Activated naive CD4-positive, alpha-beta T cell treated with Interleukin-2 at 50 U/mL for 16 hours (primary cell): ENCODE measurements at places on chromosomes 12 and 14.

- no peak for DNase-seq
These were observed 27.4 kb downstream of the CRACR2A start for GRCh38 chr12:3725388-3726115.

DNA sequence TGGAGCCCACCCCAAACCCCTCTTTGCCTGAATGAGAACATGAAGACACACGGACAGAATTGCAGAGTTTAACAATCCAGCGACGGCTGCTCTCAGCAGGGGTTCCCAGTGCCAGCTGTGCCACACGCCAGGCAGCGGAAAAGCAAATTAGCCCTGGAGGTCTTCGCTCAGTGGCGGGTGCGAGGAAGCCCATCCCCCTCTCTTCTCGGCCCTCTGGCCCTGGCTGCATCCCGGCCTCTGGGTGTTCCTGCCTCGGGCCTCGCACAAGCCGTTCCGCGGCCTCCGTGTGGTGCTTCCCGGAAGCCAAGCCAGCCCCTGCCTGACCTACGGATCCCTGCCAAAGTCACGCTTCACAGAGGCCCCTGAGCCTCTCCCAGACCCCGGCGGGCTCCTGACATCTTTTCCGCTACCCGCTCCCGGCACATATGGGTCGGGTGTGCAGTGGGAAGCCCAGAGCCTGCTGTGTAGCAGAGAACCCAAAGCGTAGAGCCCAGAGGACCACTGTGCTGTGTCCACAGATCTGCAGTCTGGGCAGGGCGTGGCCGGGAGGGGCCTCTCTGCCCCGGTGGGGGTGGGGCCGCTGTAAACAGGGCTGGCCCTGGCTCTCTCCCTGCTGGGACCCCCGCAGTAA, 70.7 kb upstream of the GALNT9 start:
- no peak for DNase-seq

GRCh38 chr12:105036937-105037649, 47.2 kb downstream of the ALDH1L2 start:
- no peak for DNase-seq

DNA sequence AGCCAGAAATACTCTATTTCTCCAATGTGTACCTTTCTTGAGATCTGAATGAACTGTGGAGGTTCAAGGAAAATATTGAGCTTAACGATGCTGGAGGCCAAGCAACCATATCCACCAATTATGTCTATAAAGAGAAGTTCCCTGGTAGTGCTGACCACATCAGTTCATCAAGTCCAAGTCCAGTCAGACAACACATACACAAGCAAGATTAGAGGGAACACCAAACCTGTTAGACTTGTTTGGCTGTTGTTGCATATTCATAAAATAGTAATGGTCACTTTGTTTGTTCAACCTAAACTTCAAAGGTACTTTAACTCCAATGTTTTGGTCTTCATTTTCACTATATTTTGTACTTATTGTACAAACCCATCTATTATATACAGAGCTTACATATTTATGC, 81.6 kb downstream of the LMO3 start:
- no peak for DNase-seq

DNA sequence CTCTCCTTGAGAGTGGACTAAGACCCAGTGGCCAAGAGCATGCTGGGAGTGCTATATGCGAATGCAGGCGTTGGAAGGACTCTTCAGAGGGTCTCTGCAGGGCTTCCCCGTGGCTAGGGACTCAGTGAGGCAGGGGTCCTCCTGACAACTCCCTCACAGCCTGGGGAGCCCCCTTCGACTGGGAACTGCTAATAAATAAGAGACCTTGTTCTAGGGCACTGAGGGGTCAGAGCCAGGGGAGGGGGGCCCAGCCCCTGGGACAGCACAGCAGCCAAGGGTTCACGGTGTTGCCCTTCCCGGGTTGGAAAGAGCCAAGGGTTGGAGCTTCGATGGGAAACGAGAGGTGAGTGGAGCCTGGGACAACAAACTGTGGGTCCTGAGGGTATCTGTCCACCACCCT, 6.0 kb upstream of the CPNE6 start:
- no peak for DNase-seq

- DNase-seq: no peak
These were observed 28.0 kb upstream of the LUM start for GRCh38 chr12:91139286-91139685.

DNA sequence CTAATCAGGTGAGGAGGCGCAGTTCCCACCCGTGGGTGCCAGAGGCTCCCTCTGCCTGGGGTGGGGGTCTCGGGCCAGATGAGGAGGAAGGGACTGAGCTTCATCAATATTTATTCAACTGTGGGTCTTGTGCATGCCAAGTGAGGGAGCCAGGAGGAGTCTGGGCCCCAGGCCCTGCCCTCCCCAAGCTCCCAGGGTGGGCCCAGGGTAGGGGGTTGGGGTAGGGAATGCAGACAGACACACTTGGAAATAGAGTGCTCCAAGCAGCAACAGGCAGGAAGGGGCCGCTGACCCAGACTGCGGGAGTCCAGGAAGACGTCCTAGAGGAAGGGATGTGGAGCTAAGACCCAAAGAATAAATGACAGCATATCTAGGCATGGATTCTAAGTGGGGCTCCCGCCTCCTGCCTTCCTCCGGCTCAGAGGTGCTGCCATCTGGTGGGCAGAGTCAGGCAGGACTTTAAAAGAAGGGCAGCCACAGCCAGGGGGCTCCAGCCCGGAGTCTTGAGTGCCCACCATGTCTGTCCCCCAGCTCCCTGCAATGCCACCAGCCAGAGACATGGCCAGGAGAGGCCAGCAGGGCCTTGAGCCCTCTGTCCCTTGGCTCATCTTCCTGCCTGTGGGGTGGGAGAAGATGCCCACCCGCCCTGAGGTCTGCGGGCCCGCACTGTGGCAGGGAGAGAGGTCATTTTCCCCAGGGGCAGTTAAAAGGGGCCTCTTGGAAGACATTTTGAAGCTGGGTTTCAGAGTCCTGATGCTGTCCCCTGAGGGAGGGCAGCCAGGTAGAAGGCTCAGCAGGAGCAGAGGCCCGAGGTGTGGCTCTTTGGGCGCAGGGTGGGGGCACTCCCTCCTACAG, 70.1 kb downstream of the PHETA1 start:
- DNase-seq: peak; percentile 41

DNA sequence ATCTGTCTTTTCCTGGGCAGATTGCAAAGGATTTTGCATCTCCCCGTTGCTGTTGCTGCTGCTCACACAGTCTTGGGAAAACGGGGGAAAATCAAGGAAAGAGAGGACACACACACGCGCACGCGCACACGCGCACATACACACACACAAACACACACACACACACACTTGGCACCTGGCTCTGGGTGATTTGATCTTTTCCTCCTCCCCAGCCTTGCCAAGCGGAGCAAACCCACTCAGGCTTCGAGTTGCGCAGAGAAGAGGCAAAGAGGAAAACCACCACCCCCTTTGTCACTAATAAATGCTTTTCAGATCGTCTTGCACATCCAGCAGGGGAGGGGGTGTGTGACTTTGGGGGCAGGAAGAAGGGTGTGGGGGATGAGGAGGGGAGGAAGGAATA, 965 bp upstream of the NOS1 start:
- no peak for DNase-seq

- no peak for DNase-seq
These were observed 161.5 kb downstream of the NUAK1 start for GRCh38 chr12:105977236-105977635.
